Epithelial cell of umbilical artery (primary cell): ENCODE measurements at places on chromosomes 6 and 20. TPM values are rescaled to one million over a fixed set of nuclear protein-coding genes. Genes with fewer than 3 reads are reported as not detected.

PRR18 gene
- total RNA-seq, result not detected in 2 replicates

WFDC8 gene
- total RNA-seq, result not detected in 2 replicates

PRSS35 gene
- under 0.01 TPM in 1 of 2 replicates, not detected in the other for total RNA-seq

TPD52L2 gene
- 114 and 127 TPM in 2 replicates for total RNA-seq
